ENCODE measurements at places on chromosomes 13 and 19.
A peak's percentile ranks its signal among the peaks of the same experiment; 100 is the strongest.

DNA sequence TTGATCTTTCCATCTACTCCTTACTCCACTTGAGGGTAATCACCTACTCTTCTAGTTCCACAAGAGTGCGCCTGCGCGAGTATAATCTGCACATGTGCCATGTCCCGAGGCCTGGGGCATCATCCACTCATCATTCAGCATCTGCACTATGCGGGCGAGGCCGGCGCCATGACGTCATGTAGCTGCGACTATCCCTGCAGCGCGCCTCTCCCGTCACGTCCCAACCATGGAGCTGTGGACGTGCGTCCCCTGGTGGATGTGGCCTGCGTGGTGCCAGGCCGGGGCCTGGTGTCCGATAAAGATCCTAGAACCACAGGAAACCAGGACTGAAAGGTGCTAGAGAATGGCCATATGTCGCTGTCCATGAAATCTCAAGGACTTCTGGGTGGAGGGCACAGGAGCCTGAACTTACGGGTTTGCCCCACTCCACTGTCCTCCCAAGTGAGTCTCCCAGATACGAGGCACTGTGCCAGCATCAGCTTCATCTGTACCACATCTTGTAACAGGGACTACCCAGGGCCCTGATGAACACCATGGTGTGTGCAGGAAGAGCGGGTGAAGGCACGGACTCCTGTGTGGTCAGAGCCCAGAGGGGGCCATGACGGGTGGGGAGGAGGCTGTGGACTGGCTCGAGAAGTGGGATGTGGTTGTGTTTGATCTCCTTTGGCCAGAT, 2.7 kb upstream of the KLK2 start:
- DNase-seq: peak; percentile 58

GRCh38 chr13:30088312-30088855, 219.0 kb downstream of the KATNAL1 start:
- DNase-seq: no peak

GRCh38 chr19:18899624-18900560, 3.9 kb upstream of the CERS1 start:
- no peak for DNase-seq

DNA sequence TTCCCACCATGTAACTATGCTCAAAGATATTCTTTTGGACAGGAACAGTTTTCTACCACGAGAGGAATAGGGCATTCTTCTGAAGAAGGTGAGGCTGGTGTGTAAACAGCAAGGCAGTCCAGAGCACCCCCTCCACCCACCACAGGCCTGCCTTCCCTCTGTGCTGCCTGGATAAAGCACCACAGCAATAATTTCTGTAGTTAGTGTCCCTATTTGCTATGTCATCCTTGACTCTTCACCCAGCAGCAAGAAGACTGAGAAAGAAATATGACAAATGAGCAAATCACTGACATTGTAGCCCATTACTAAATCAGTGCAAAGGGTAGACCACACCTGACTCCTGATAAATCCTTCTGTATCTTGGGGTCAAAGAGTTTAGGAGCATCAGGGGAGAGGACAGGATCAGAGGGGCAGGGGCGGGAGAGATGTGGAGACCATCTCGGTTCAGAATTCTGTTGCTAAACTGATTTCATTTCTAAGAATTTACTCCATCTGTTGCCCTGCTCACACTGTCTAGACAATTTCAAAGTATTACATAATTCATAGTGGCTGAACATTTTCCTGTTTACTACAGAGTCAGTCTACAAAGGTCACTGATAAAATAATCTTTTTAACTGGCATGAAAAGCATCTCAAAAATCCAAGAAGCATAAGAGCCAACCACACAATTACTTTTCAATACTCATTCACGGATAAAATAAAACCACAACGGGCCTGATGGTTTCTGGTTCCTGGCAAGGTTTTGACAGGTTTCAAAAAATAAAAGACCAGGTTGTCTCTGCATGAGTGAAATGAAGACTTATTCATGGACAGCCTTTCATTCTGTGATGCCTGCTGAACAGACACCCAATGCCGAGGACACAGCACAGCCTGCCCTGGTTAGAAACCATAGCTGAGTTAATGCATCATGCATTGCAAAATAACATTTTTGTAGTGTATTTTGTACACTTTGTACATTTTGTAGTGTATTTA, 88.4 kb upstream of the IRS2 start:
- no peak for DNase-seq

- DNase-seq: no peak
These were observed 22.9 kb downstream of the PARP4 start for GRCh38 chr13:24489721-24490120.

DNA sequence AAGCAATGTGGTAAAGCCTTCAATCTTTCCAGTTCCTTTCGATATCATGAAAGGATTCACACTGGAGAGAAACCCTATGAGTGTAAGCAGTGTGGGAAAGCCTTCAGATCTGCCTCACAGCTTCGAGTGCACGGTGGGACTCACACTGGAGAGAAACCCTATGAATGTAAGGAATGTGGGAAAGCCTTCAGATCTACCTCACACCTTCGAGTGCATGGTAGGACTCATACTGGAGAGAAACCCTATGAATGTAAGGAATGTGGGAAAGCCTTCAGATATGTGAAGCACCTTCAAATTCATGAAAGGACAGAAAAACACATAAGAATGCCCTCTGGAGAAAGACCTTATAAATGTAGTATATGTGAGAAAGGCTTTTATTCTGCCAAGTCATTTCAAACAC, 15.6 kb upstream of the ZNF763 start:
- no peak for DNase-seq

- DNase-seq: no peak
These were observed 295.8 kb downstream of the NDFIP2 start for GRCh38 chr13:79776531-79777295.

GRCh38 chr13:96958286-96958891, 35.9 kb downstream of the OXGR1 start:
- DNase-seq: no peak

DNA sequence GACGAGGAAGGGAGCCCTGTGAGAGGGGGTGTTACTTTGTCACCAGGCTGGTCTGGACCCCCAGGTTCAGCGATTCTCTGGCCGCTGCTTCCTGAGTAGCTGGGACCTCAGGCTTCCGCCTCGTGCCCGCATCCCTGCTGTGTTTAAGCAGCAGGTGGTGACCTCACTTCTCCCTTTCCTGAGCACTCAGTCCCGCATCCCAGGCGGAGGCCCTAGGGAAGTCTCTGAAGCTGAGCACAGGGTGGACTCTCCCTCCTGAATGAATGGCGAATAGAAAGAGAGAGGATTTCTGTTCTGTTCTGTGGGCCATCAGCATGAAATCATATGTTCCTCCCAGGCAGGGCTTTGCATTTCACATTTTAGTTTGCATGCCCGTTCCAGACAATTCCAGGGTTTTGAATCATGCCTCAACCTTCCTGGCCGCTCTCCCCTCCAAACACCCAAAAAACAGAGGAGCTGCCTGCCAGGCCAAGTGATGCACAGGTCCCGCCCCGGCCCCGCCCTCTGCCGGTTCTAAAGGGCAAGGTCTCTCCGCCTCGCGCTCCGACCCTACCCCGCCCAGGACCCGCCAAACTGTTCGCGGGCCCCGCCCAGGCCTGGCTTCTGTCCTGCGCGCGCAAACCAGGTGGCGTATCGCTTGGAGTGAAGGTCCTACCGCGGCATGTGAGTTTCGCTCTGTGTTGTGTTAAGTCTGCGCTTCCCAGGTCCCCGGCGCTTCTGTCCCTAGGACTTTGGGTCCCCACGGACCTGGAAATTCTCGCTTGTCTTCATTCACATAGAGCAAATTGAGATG, 35.1 kb upstream of the ZNF808 start:
- peak; percentile 19 for DNase-seq

GRCh38 chr19:31337008-31337914, 12.0 kb downstream of the TSHZ3 start:
- DNase-seq: no peak

GRCh38 chr19:3370728-3371591, 4.6 kb downstream of the NFIC start:
- DNase-seq: no peak

- peak; percentile 62 for DNase-seq
These were observed 441.0 kb downstream of the COG6 start for GRCh38 chr13:40096357-40096901.

- DNase-seq: no peak
These were observed 150.0 kb downstream of the KCTD15 start for GRCh38 chr19:33946535-33947264.

DNA sequence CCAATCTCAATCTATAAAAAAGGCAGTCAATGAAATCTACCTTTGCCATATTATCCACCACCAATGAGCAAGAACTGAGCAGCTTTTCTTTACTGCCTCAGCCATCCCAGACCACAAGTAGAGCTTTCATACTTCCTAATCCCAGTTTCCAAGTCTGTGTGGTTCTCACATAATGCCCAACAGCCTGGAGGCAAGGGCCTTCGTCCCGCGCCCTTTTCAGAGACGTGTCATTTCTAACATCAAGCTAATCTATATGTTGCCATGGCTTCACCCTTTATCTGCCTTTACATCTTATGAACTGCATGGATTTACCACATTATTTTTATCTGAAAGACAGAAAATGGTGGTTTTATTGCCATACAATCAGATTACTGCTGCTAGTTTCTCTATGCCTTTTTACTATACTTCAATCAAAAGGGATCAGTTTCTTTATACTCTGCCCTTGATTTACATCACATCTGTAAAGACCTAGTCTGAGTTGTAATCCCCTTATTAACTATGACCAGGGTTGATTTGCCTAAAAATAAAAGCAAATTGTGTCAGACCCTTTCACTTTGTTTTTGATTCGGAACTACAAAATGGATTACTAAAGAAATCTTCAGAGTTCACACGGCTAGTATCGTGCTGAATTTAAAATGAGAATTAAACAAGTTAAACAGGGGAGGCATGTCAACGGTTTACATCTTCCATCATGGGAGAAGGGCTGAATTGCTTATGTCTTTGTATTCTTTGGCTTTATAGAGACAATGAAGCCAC, 5.9 kb downstream of the EFNB2 start:
- no peak for DNase-seq

- DNase-seq: no peak
These were observed 278.1 kb downstream of the DNAJC15 start for GRCh38 chr13:43301346-43301969.
